ENCODE measurements at places on chromosomes 3 and 15. TPM values are rescaled to one million over a fixed set of nuclear protein-coding genes. Genes with fewer than 3 reads are reported as not detected.

DNA sequence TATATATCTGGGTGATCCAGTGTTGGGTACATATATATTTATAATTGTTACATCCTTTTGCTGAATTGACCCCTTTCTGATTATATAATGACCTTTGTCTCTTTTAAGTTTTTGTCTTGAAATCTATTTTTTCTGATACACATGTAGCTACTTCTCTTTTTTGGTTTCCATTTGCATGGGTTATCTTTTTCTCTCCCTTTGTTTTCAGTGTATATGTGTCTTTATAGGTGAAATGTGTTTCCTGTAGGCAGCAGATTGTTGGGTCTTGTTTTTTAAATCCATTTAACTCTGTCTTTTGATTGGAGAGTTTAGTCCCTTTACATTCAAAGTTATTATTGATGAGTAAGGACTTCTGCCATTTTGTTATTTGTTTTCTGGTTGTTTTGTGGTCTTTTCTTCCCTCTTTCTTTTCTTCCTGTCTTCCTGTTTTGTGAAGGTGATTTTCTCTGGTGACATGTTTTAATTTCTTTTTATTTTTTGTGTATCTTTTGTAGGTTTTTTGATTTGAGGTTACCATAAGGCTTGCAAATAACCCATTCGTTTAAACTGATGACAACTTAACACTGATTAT lies 56.8 kb downstream of the STARD9 start:
- no peak overlapping the region for H3K27ac ChIP-seq
- H3K27me3 ChIP-seq = no peaks in the 10 kb centered on the region
- DNase-seq = no peak
- no peaks in the 10 kb centered on the region for H3K36me3 ChIP-seq

- no peak overlapping the region for H3K27ac ChIP-seq
- H3K4me1 ChIP-seq = no peaks in the 10 kb centered on the region
- no peak overlapping the region for H3K4me3 ChIP-seq
- H3K27me3 ChIP-seq = no peaks in the 10 kb centered on the region
These were observed 16.3 kb upstream of the EMC3 start for GRCh38 chr3:10002951-10003350.

DNA sequence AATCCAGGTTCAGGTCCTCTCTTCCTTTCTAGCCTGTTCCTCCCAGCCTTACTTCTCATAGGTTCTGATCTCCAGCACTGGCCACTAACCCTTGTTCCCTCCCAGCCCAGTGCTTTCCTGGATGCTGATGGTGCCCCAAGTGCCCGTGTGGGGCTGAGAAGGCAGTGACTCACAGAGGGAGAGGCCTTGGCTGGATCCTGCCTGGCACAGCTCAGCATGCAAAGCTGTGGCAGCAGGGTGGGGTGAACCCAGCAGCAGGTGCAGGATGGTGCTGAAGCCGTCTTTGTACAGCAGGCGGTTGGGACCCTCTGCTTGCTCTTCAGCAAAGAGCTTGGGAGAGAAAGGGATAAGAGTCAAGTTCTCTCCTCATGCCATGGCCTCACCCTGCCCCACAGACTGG lies 7.6 kb downstream of the LPCAT4 start:
- no peak overlapping the region for H3K27ac ChIP-seq
- peaks cover 15% of the 10 kb centered on the region for H3K36me3 ChIP-seq
- DNase-seq = no peak
- no peak overlapping the region for H3K4me3 ChIP-seq
- H3K27me3 ChIP-seq = no peaks in the 10 kb centered on the region

DNA sequence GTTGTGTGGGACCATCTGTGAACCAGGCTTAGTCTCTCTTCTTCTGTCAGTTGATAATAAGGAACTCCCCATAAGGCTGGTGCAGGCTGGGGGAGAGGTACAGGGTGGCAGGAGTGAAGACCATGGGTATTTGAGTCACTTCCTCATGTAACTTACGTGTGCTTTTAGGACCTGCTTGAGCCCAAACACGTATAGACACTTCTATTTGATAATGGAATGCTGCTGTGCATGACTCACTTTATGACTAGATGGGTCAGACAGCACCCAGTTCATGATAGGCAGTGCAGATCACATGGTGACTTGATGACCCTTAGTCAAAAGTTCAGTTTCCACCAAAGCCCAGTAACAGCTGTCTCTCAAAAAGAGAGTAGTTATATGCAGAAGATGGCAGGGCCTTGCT lies 490.9 kb downstream of the ZBBX start:
- H3K27ac ChIP-seq = no peak overlapping the region
- H3K4me1 ChIP-seq = no peaks in the 10 kb centered on the region
- no peaks in the 10 kb centered on the region for H3K27me3 ChIP-seq
- DNase-seq = no peak

DNA sequence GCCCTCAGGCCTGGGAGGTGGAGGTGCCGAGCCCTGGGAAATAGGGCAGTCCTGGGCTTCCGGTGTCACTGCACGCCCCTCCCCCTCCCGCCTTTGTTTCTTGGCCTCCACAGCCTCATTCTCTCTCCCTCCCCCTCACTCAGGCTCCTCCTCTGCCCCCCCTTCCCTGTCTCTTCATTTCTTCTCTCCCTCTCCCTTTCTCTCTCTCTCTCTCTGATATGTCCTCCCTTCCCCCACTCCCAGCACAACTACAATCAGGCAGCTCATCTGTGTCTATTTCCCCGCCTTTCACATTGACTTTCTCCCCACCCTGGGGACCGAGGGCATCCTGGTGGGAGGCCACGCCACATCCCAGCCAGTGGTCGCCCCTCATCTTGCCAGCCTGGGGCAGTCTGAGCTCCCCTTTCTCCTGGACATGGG lies 40.2 kb downstream of the IDH2 start:
- no peak for DNase-seq
- H3K4me1 ChIP-seq = peaks cover 28% of the 10 kb centered on the region
- no peaks in the 10 kb centered on the region for H3K36me3 ChIP-seq
- H3K27ac ChIP-seq = no peak overlapping the region

Gene KNL1
- 33.8 TPM for total RNA-seq

DNA sequence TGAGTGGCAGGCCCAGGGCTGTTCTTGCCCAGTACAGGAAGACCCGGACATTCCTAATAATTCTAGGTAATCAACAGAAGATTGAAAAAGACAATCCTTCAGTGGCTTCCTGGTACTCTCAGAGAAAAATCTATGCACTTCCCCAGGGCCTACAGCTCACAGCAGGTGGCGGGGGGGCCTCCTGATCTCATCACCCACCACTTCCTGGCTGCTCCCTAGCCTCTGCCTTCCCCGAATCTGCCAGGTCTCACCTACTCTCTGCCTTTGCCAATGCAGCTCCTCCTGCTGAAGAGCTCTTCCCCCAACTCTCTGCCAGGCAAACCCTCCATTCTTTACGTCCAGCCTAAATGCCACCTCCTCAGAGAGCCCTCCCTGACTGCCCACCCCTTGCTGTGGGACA lies 37.5 kb downstream of the EHD4 start:
- H3K36me3 ChIP-seq = peaks cover 2% of the 10 kb centered on the region
- no peaks in the 10 kb centered on the region for H3K27me3 ChIP-seq
- peaks cover 93% of the 10 kb centered on the region for H3K4me1 ChIP-seq
- no peak overlapping the region for H3K4me3 ChIP-seq
- H3K27ac ChIP-seq = peak overlapping the region; percentile 99

GRCh38 chr3:48140936-48141603 lies 47.1 kb downstream of the CDC25A start:
- no peak overlapping the region for H3K4me3 ChIP-seq
- DNase-seq = no peak
- no peak overlapping the region for H3K27ac ChIP-seq
- H3K27me3 ChIP-seq = no peaks in the 10 kb centered on the region
- peaks cover 9% of the 10 kb centered on the region for H3K4me1 ChIP-seq

Gene TMEM202
- total RNA-seq = not detected

GRCh38 chr3:53823026-53823955 lies 22.9 kb downstream of the CHDH start:
- DNase-seq = no peak
- H3K4me1 ChIP-seq = no peaks in the 10 kb centered on the region
- no peak overlapping the region for H3K4me3 ChIP-seq
- H3K36me3 ChIP-seq = no peaks in the 10 kb centered on the region

Gene CHRD
- total RNA-seq = 0.53 TPM

DNA sequence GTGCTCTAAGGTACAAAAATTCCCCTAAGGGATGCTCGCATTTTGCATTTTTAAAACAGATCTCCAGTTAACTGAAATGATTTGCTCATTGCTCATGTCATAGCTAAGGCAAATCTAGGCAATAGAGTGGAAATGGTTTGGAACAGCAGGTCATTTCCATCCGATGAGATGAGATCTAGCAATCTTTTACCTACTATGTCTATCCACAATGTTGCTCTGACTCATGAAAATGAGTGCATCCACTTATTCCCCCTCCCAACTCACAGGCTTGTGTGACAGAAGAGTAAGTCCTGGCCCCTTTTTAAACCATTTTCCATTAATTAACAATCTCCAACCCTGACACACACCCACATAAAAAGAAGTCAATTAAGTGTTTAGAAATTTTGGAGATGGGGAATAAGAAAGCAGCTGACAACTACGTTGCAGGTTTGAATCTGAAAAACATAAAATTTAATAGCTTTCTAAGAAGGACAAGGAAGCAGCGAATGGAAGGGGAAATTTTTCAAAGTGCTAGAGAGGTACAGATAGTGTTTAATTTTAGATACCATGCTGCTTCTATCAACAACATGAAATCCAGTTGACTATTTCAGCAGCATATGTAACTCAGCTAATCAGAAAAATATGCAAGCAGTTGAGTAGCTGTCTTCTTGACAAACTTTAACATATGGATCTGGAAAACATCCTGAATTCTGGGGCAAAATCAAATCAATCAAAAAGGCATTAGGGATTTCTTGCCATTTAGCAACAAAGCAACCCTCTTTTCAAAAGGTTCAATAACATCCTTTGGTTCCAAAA lies 112.0 kb downstream of the TMCO5A start:
- H3K4me1 ChIP-seq = peaks cover 41% of the 10 kb centered on the region
- H3K4me3 ChIP-seq = no peak overlapping the region
- no peaks in the 10 kb centered on the region for H3K36me3 ChIP-seq
- no peak for DNase-seq

- H3K4me1 ChIP-seq = no peaks in the 10 kb centered on the region
- DNase-seq = no peak
- no peak overlapping the region for H3K27ac ChIP-seq
- no peaks in the 10 kb centered on the region for H3K36me3 ChIP-seq
- no peak overlapping the region for H3K4me3 ChIP-seq
These were observed 78.0 kb upstream of the PXYLP1 start for GRCh38 chr3:141153679-141153966.

Gene NBEAL2
- 84.7 TPM for total RNA-seq

Gene C15orf61
- total RNA-seq = 4.1 TPM

- no peak overlapping the region for H3K4me3 ChIP-seq
- no peaks in the 10 kb centered on the region for H3K27me3 ChIP-seq
- DNase-seq = no peak
- H3K27ac ChIP-seq = no peak overlapping the region
- peaks cover 4% of the 10 kb centered on the region for H3K4me1 ChIP-seq
- H3K36me3 ChIP-seq = peaks cover 4% of the 10 kb centered on the region
These were observed 4.8 kb downstream of the ADPGK start for GRCh38 chr15:72778796-72779195.

Gene GPR15
- not detected for total RNA-seq

DNA sequence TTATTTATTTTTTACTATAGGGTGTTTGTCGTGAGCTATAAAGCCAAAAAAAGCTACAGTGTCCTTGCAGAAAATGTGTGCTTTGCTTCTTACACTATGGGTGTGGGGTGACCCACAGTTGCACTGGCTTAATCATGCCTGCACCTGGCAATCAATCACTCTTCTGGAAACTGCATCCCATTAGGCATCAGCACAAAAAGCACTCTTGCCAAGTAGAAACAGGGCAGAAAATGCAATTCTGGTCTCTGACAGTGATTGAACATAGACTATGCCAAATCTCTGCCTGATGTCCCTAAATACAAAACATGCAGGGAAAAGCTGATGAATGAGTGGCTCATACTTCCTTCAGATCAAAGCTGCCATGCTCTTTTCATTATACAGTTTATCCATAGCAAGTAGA lies 30.4 kb upstream of the PLAAT1 start:
- H3K4me1 ChIP-seq = no peaks in the 10 kb centered on the region
- DNase-seq = no peak
- no peak overlapping the region for H3K27ac ChIP-seq

Gene C3orf49
- not detected for total RNA-seq

Gene GPR62
- total RNA-seq = 0.15 TPM

DNA sequence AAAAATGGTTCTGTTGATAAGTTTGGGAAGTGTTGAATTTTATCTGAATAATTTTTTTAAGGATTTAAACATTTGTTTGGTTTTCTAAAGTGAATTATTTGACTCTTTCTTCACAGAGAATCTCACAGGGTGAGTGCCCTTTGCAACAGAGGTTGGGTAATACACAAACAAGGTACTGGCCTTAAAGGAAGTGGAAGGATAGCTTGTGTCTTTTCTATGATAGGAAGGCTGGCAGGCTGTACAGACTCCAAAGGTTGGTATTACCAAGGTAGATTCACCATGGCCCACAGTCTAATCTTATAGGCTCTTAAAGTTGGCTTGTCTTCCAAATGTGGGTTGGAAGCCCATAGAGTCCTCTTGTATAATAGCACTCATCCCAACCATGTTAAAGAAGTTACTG lies 311.5 kb downstream of the SV2B start:
- no peak overlapping the region for H3K4me3 ChIP-seq
- no peaks in the 10 kb centered on the region for H3K27me3 ChIP-seq
- H3K36me3 ChIP-seq = no peaks in the 10 kb centered on the region

DNA sequence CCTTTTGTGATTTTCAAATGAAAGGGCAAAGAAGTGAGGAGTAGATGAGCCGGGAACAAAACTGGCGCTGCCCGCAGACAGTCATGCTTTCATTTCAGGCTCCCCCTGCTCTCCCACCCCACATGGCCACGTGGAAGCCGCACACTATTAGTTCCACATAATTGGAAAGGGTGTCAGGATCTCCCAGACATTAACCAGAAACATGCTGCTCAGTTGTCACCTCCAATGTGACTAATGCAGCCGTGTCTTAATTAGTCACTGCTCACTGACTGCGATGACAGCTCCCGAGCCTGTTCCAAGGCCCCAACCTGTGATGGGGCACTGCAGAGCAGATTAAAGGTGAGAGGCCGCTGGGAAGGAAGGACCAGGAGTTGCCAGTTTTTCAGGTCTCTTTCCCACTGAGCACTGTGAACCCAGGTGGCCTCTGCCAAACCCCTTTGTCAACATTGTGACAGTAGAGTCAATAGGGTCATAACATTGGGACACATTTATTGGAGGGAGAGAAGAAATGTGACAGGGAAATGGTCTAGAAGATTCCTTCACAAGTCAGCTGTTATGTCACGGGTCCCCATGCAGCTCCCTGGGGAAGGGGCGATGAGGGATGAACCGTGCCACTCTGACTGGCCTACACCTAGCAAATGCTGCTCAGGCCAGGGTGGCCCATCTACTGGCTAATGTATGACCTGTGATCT lies 38.6 kb upstream of the SFMBT1 start:
- no peaks in the 10 kb centered on the region for H3K4me1 ChIP-seq
- H3K4me3 ChIP-seq = no peak overlapping the region
- DNase-seq = no peak
- H3K27ac ChIP-seq = no peak overlapping the region
- H3K36me3 ChIP-seq = no peaks in the 10 kb centered on the region

GRCh38 chr3:4693620-4694019 lies 200.5 kb downstream of the ITPR1 start:
- H3K27ac ChIP-seq = no peak overlapping the region
- H3K4me1 ChIP-seq = no peaks in the 10 kb centered on the region
- H3K36me3 ChIP-seq = no peaks in the 10 kb centered on the region
- no peaks in the 10 kb centered on the region for H3K27me3 ChIP-seq
- no peak overlapping the region for H3K4me3 ChIP-seq

- DNase-seq = no peak
- no peaks in the 10 kb centered on the region for H3K4me1 ChIP-seq
- H3K36me3 ChIP-seq = no peaks in the 10 kb centered on the region
- no peaks in the 10 kb centered on the region for H3K27me3 ChIP-seq
- no peak overlapping the region for H3K27ac ChIP-seq
- H3K4me3 ChIP-seq = no peak overlapping the region
These were observed 14.4 kb upstream of the KY start for GRCh38 chr3:134665243-134665642.

All from endothelial cell of umbilical vein (primary cell).